ENCODE measurements at places on chromosomes 13 and 19.

DNA sequence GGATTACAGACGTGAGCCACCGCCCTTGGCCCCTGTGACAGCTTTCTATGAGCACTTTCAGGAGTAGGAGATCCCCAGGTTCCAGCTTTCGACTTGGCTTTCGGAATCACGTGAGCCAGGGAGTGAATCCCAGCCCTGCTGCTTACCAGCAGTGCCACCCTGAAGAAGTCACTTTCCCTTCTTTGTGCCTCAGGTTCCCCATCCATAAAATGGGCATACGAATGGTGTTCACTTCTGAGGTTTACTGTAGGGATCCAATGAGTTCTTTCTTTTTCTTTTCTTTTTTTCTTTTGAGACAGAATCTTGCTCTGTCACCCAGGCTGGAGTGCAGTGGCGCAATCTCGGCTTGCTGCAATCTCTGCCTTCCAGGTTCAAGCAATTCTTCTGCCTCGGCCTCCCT, 4.3 kb upstream of the HOMER3 start:
- DNase-seq = no peak

- no peak for DNase-seq
Measured at GRCh38 chr19:46840498-46840942, 10.1 kb downstream of the AP2S1 start.

- DNase-seq = no peak
Measured at GRCh38 chr19:43784981-43785808, 4.4 kb upstream of the KCNN4 start.

DNA sequence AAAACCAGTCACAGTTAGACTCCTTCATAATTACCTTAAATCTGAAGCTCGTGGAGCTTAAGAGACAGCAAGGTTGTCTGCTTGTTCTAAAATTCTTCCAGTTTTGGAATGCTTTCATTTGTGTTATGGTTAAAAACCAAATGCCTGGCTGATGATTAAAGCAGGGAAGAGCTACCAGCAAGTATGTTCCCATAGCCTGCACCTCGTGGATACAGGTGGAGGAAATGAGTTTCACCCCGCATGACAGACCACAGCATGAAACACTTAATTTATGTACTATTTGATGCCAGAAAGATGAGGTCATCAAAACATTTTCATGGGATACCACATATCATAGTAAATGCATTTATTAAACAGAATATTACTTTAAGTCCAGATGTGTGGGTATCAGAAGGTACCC, 416 bp upstream of the DOCK9 start:
- DNase-seq = no peak

- no peak for DNase-seq
Measured at GRCh38 chr19:53596056-53596455, 35.7 kb upstream of the DPRX start.

- DNase-seq = no peak
Measured at GRCh38 chr19:800360-801029, 3.2 kb downstream of the PTBP1 start.

DNA sequence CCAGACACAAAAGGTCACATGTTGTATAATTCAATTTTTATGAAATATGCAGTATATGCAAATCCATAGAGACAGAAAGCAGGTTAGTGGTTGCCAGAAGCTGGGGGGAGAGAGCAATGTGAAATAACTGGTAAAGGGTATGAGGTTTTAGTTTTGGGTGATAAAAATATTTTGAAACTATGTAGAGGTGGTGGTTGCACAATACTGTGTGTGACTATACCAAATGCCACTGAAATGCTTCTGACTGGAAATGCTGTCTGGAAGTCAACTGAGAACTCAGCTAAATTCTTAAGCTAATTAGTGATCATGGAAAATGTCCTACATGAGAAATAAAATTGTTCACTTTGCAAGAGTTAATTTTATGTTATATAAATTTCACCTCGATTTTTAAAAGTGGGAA, 65.3 kb upstream of the RXFP2 start:
- no peak for DNase-seq

DNA sequence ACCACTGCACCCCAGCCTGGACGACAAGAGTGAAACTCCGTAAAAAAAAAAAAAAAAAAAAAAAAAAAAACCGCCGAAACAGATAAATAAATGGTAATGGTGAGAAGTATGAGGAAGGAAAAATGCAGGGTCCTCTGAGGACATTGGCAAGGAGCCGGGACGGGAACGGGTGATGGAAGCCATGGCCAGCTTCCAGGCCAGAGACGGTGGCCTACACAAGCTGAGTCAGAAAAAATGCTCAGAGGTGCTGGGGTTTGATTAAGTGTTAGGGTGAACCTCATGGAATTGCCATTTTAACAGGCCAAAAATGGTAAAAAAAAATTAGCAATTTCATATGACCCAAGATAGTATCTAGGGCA, 866 bp upstream of the ZSWIM4 start:
- DNase-seq = no peak

DNA sequence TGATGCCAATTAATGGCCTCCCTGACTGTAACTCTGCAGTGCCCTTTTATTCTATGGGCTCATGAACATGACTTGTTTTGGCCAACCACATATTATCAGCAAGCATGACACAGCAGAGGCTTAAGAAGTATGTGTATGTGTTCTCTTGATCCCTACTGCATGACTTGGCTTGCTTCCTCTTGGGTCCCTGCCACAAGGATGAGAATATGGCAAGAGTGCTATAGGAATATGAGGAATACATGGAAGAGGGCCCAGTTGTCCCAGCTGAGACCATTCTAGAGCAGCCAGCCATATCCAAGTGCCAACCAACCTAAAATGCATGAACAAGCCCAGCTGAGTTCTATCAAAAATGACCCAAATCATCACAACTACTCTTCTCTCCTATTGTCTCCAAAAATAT, 576.7 kb upstream of the PCDH9 start:
- DNase-seq = no peak

- DNase-seq = no peak
Measured at GRCh38 chr13:111661052-111661451, 340.6 kb downstream of the TEX29 start.

DNA sequence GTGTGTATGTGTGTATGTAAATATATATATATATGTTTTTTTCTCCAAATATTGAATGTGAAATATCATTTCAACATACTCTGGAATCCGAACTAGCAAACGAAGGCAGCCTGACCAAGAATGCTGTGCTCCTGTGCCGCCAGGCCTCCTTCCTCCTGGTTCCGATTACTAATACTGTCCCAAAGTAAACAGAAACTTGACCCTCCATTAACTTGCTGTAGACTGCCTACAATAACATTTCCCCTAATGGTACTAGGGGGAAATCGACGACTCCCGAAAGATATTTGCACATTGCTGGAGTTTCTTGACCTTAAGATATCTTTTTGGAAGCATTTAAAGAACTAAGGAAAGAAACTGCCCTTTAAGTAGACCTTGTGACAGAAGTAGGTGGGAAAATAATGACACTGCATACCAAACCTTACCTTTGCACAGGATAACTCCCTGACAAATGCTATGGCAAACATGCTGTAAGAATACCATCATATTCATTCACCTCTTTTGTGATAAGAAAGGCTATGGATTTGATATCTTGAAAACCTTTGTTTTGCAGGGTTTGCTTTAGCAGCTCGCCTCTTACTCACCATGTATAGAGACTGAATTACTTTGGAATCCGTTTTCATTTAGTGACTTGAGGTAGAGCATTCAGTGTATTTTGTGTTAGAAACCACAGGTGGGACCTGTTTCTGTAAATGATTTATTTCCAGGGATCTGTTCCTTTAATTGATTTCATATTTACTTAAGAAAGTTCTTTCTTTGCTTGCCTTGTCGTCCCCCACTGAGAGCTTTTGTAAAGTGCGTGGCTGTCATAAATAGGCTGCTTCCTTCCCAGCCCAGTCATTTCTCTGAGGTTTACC, 80.1 kb downstream of the KLF5 start:
- DNase-seq = no peak

GRCh38 chr19:39080431-39080830, 3.7 kb upstream of the ACP7 start:
- DNase-seq = no peak

- DNase-seq = no peak
Measured at GRCh38 chr13:24670961-24671381, 9.2 kb upstream of the ATP12A start.

Measured in stimulated activated CD8-positive, alpha-beta memory T cell treated with anti-CD3 and anti-CD28 coated beads, Interleukin-7, amount 100 ng/mL, for 48 hours (primary cell).